ENCODE measurements at places on chromosomes 2 and 18.
A peak's percentile ranks its signal among the peaks of the same experiment; 100 is the strongest.

- DNase-seq = no peak
Observed at GRCh38 chr2:160353166-160353565, 140.4 kb downstream of the RBMS1 start.

- peak; percentile 53 for DNase-seq
Observed at GRCh38 chr2:144131042-144131441, 388.9 kb downstream of the ZEB2 start.

DNA sequence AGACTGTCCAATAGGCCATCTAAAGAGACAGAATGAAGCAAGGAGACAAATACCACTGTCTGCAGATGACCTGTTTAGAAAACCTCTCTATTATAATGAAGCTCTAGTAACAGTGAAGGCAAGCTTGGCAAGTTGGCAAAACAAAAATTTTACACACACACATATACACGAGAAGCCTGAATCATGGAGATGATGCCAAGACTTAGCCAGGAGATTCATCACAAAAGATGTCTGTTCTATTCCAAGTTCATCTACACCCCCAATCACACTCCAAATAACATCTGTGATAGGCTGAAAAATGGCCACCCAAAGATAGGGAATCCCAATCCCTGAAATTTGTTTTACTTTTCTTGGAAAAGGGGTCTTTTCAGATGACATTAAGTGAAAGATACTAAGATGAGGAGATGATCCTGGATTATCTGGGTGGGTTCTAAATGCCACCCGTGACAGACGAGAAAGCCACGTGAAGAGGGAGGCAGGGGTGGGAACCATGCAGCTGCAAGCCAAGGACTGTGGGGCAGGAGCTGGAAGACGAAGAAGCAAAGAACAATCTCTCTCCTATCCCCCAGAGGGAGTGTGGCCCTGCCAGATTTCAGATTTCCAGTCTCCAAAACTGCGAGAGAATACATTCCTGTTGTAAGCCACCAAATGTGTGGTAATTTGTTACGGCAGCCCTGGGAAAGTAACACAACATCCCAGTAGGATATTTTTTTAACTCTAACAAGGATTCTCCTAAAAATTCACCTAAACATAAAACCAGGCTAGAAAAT is 20.0 kb downstream of the HDLBP start:
- DNase-seq = no peak

- no peak for DNase-seq
Observed at GRCh38 chr2:6011921-6012320, 319.7 kb downstream of the SOX11 start.

GRCh38 chr18:3224223-3224622 is 4.5 kb upstream of the MYOM1 start:
- DNase-seq = no peak

DNA sequence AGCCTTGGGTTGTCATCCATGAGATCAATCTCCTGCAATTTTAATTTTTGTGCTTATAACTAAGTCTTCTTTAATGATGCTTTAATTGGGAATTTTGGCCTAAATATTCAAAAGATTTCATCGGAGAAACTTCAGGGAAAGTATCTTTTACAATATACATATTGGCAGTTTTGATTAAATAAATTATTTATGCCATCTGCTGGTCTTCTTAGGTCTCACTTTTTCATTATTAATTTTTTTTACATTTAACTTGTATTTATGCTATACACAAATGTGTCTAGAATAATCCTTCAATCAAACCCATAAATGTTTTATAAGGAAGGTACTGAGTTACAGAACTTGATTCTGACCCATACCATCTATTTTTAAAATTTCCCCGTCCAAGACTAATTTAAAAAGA is 95.1 kb upstream of the XPO1 start:
- DNase-seq = no peak

DNA sequence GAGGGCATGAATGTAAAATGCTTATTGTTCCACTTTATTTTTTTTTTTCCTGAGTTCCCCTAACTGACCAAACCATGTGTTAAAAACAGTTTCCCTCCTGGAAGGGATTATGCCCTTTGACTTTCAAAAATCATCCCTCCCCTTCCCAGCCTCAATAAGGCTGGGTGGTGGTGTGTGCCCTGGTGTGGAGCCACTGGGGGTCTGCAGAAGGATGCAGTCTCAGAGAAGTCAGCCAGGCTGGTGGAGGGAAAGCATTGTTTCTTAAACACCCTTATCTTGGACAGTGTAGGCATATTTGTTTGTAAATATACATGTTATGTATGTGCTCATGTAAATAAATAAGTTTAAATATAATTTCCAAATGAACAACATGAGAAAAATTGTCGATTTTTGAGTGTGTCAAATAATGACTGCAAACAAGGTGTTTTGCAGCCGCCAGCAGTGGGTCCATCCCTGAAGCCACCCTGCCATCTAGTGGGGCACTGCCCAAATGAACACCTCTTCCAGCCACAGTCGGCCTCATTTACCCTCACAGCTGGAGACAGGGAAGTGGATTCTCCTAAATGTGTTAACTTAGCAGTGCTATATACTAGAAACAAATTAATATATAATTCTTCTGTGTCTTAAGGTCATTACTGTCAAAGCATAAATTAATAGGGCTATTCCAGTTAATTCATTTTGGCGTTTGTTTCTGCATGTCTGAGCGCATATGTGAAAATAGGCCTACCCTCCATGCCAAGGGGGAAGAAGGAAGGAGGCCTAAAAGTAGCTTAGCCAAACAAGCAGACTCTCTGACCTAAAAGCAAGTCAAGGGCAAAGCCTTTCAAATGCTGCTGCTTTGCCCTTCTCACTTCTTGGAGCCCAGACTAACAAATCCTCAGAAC is 209.6 kb upstream of the PIK3C3 start:
- DNase-seq = peak; percentile 73

GRCh38 chr2:225993430-225993829 is 593.9 kb downstream of the NYAP2 start:
- DNase-seq = peak; percentile 42

GRCh38 chr2:99653433-99653832 is 163.6 kb upstream of the REV1 start:
- no peak for DNase-seq

GRCh38 chr2:12718711-12719399 is 2.1 kb downstream of the TRIB2 start:
- DNase-seq = no peak

- no peak for DNase-seq
Observed at GRCh38 chr2:204909791-204910190, 364.5 kb downstream of the PARD3B start.

DNA sequence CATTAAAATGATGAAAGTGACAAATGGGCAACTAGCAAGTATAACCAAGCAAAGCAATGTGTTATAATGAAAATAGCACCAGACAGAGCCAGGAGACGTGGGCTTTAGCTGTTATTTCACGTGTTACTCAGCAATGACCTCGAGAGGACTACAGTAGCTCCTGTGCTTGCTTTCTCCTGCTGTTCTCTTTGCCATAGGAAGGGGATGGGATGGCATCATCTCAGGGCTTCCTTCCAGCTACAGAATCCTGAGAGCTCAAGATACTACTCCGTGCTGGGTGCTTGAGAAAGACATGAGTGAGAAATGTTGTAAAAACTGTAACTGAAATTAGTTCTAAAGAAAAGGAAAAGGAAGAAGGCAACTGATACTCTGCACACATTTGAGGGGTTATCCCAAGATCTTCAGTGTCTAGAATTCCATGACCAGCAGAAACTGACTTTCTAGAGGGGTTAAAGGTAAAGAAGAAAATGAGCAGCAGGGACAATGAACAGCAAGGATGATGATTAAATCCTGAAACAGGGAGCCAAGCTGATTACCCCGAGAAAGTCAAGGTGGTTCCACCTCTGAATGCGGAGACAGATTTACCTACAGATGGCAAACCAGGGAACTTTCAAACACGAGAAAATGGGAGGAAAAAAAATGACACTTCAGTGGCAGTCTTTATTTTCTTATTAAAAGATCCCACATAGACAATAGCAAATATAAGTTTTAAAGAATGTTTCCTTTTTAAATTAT is 33.4 kb downstream of the GAREM1 start:
- DNase-seq = peak; percentile 31

- no peak for DNase-seq
Observed at GRCh38 chr2:149472413-149472812, 115.2 kb downstream of the MMADHC start.

DNA sequence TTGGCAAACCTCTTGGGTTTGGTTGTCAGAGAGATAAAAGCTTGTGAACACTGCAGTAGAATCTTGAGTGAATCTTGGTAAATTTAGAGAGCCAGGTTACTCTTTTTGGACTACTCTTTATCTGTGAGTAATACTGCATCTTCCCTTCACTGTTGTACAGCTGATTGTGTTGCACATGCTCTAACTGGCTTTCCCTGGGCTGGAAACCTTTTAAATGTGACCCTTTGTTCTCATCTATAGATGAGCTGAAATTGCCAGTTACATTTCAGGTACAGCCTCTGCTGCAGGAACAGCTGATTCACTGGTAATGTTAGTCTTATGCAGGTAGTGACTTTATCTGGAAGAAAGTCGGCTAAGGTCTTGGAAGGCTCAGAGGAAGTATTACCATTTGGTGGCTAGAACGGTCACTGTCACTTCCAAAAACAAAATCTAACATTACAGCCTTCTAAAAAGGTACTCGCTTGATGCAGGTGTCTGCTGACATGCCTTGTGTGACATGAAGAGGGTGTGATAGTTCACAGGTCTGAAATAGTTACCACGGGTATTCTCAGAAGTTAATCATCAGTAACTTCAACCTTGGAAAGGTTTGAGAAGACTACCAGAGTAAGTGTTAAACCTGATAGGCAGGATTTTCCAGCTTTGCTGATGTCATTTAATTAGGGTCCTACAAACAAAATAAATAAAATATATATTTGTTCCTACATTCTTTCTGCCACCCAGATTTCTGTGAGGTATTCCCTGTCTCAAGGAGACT is 851.1 kb downstream of the SLC4A3 start:
- DNase-seq = no peak

- no peak for DNase-seq
Observed at GRCh38 chr2:7237466-7237865, 320.3 kb downstream of the RNF144A start.

DNA sequence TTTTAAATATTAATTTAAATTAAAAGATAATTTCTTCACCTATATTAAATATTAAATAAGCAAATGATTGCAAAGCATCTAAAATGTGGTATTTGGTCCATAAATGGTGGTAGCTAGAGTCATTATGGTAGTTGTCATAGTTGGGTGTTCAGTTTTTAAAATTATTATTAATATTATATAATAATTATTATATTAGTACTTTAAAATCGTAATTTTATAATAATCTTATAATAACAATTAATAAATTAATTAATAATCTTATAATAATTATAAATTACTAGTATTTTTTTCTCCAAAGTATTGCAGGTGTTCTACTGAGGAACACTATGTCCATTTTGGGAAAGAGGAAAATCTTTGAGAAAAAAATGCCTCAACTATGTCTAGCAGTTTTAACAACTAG is 835.5 kb upstream of the GCFC2 start:
- DNase-seq = no peak

DNA sequence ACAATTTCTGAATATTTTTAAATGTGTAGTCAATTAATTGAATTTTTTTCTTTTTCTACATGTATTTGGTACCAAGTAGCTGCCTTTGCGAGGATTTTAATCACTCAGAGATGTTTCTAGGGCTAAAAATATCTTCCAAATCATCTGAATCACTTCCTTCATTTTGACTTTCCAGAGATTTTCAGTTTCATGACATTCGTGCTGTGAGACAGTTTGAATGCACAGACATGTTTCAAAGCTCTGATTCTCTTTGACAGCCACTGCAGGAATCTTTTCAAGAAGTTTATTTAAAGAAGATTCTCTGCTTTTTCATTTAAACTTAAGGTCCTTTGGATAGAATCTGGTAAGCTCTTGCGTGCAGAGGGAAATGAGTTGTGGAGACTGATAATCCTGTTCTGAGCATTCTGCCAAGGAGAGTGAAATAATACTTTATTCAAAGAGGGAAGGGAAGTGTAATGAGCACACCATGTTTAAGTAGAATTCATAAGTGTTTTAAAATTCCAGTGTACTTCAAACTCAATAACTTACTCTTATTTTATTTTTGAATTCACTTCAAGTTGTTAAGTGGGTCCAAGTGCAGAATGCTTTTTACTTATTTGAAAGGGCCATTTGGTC is 9.7 kb downstream of the CYBRD1 start:
- no peak for DNase-seq

- no peak for DNase-seq
Observed at GRCh38 chr2:97749581-97749980, 36.2 kb downstream of the ZAP70 start.

GRCh38 chr18:78073275-78073674 is 823.6 kb downstream of the GALR1 start:
- DNase-seq = no peak

DNA sequence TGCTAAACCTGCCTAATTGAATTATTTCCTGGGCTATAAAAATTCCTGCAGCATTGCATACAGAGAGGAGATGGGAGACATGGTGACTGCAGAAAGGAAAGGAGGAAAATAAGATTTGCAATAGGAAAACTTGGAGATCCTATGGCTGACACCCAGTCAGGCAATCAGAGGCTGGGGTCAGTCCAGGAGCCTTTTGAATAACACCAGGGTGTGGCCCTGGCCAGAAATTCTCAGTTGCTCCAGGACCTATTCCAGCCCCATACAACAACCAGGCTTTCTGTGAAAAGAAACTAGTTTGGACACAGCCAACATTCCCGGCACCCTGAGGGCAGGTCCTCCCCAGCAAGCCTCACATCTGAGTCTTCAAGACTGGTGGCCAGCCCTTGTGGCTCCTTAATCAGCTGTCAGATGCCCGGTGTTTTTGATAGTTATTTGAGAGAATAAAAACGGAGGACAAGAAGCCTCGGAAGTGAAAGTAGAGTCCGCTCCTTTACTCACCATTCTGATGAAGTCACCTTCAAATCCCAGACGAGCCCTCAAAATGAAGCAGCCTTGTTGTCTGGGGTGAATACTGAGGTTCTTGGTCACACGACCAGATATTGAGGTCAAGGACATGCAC is 31.1 kb upstream of the GMCL1 start:
- peak; percentile 61 for DNase-seq

- peak; percentile 12 for DNase-seq
Observed at GRCh38 chr2:214807653-214808052, 1.8 kb downstream of the BARD1 start.

GRCh38 chr2:239824866-239825704 is 200.1 kb downstream of the NDUFA10 start:
- no peak for DNase-seq

- DNase-seq = no peak
Observed at GRCh38 chr2:30758191-30758651, 49.0 kb downstream of the CAPN13 start.

DNA sequence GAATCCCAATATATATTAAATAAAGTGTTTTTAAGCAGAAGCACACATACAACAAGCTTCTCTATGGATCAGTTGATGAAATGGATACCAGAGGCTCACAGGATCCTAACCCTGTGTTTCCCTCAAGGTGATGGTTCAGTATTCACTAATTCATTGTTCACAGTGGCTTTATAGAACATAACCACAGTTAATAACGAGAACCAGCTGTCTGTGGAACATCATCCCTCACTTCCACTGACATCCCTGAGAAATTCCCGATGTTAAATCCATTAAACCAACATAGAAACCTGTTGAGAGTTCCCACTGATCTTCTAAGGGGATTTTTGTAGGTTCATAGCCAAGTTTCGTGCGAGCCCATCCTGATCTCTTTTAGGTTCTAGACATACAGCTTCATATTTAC is 29.0 kb downstream of the CCDC195 start:
- DNase-seq = no peak
